Non-pigmented ciliary epithelial cell (primary cell): ENCODE measurements at places on chromosomes 2 and 18.

DNA sequence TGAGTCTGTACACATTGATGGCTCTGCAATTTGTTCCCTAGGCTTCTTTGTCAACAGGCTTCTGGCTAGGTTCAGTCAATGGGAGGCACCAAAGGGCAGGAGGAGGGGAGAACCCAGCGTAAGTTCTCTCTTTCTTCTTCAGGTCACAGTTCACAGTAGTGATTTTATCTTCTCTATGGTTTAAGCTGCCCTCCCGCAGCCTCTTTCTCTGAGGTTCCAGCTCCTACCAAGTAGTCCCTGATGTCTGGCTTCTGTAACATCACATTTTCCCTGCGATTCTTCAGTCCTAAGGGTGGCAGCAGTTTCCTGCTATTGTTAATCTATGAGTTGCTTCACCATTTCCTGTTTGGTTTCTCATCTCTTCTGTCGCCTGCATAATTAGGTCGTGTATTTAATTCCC, 107.4 kb downstream of the CPO start:
- DNase-seq = no peak

DNA sequence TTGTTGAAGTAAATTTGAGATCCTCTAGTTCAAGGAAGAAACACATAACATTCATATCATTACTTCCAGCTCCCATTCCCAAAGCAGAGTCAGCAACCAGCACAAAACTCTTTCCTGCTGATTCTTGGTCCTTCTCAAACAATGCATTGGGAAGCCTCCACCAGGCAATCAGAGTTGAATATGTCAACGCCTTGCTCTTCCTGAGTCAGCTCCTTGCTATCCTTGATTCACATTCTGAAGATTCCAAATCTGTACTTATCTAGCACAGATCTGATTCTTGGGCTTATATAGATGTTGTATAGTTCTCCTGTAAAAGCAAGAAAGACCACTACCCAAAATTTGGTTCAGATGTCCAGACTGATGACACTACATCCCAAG, 29.6 kb downstream of the CFAP210 start:
- no peak for DNase-seq

DNA sequence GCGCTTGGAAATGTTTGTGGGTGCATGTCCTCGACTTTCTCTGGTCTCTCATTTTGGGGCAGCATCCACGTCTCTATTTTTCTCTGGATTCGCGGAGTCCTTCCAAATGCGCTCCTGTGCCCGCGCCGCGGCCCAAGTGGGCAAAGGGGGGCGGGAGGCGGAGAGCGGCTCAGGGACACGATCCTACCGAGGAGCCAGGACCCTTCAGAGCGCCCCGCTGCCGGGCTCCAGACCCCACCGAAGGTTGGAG, 990 bp downstream of the EPAS1 start:
- no peak for DNase-seq

- DNase-seq = no peak
These were observed 818.8 kb upstream of the GYPC start for GRCh38 chr2:125837128-125837527.

DNA sequence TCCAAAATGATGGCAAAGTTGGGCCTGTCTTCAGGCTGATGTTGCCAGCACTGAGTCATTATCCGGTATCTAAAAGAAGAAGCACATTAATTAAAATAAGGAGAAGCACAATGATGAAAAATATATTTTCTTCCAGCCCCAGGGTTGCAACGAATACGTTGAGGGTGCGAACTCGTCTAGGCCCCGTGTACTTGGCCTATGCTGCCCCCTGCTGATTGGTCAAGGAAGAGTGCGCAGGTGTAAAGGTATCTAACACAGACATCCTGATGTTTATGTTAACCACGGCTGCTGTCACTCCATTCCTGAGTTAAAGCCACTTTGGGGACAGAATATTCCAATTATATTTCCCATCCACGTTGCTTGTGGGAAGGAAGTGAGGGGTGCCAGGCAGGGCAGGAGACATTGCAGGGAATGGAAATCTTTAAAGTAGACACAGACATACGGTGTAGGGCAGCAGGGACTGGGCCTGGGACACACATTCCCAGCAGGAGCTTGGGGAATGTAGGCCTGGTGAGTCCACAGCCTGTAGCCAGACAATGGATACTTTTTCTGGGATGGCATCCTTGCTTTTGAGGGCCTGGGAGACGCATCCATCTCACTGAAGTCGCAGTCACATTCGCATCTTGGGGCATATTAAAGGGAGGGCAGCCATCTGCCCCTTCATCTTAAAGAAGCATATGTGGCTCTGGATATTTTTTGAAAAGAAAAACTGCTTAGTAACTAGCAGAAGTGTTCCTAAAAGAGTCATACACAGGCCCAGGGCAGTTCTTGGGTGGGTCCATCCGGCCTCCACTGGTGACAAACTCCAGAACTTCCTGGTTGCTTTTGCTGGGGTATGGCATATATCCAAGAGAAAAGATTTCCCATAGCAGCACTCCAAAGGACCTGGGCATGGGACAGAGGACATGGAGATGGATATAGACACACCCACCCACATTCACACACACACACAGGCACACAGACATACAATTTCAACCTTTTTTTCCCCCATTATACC, 81.9 kb downstream of the CLIP4 start:
- DNase-seq = no peak

- no peak for DNase-seq
These were observed 983 bp downstream of the CXXC1 start for GRCh38 chr18:50286391-50287027.

- DNase-seq = no peak
These were observed 52.5 kb upstream of the NEDD4L start for GRCh38 chr18:57991552-57991951.

GRCh38 chr2:109611467-109612095, 2.2 kb downstream of the SEPTIN10 start:
- no peak for DNase-seq

GRCh38 chr2:209351636-209352035, 72.2 kb upstream of the MAP2 start:
- no peak for DNase-seq

DNA sequence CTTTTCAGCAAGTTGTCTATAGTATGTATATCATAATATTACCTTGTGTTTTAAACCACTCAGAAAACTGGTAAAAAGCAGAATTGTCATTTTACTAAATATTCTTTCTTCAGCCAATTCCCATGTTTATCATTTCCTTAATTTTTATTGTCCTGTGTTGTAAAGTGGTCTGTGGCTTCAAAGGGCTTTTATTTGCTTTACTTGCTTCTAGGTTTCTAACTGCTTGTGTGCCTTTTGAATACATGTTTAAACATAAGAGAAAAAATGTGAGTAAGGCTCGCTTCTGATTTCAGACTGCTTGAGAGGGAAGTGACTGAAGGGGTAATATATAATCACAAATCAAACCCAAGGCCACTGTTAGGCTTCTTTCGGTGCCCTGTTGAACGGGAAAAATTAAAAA, 407.5 kb upstream of the NRP2 start:
- DNase-seq = no peak

DNA sequence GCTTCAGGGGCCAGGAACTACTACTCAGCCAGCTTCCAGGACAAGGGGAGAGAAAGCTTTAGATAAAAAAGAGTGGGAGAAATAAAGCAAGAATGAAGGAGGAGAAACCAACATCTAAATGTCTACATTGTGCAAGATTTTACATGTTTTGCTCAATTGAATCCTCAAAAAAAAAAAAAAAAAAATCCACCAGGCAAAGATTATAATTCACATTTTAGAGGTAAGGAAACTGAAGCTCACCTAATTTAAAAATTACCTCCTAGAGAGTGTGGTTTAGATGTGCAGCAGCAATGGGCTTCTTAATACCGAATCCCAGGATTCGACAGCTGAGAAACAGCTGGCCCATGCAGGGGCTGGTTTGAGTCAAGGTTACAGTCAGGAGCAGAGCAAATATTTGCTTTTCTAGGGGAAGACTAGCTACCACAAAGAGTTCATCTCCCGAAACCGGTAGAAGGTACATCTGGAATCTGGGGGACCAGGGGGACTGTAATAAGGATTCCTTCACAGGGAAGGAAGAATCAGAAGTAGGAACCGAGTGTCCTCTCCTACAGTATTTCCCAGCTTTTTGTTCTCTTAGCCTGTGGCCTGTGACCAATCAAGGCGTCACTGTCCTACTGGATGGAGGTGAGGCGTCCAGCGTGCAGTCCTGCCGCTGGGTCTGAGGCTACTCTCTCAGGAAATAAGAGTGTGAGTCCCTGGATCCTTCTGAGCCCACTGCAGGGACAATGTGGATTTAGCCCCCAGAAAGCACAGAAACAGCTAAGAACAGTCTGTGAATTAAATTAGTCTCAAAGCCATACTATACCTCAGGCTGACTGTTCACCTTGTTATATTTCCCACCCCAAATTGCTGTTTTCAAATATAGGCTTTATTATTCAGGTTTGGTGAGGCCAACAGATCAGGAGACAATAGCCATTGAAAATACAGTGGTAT, 42.3 kb downstream of the IL1R2 start:
- no peak for DNase-seq

GRCh38 chr2:96218508-96219131, 10.0 kb upstream of the STARD7 start:
- no peak for DNase-seq

DNA sequence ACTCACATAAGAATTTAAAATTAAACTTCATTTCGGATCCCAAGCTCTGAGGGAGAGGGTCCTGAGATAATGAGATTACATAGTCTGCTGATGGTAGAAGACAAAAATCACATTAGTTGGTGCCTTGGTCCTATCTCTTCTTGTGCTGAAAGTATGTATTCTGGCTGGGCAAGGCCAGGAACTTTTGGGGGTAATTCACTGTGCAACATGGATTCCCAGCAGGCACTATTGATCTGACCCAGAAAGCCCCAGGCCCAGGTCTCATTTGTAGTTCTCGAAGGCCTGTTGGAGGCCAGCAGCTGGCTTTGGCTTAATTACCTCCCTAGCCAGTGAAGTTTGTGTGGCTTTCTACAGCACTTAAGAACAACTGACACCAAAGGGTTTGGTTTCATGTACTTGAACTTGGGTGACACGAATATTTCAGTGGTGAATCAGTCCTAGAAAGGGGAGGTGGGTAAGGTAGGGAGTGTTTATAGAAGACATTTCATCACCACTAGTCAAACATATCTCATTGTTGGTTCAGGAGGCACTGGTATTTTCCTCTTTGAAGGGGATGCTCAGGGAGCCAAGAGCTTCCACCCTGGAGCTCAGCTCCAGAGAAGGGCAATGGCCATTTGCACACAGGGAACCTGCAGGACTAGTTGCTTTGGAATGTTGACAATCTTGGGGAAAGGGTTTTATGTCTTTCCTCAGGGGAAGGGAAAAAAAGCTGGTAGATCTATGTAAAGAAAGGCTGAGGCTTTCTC, 217.8 kb downstream of the OSR1 start:
- peak; percentile 95 for DNase-seq

DNA sequence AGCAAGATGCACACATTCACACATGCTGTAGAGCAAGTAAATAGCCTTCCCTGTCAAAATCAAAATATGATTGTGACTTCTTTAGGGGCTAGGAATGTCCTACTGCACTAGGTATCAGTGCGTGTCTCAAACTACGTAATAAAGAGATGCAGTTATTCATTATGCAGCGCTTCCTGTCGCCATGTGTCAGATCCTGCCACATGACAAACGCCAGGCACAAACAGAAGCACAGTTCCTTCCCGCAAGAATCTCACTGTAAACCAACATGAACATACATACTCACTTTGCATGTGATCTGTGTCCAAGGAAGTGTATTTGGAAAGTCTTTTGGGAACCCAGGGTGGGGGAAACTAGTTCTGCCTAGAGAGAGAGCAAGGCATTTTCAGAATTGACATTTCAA, 599.9 kb downstream of the RNF144A start:
- DNase-seq = no peak

DNA sequence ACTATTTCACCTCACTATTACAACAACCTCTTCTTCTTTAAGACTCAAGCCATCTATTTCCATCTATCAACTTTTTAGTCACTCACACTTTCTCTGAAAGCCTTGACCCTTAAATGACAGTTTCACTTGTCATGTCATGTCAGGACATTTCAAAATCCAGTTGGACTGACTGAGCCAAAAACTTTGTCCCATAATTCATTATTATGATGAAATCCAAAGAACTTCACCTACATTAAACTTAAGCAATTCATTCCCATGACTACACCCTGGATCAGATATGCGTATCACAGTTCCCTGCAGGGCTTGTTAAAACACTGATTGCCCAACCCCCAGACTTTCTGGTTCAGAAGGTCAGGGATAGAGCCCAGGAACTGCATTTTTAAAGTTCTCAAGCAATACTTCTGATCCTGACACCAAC, 26.5 kb downstream of the LDAH start:
- DNase-seq = peak; percentile 23

DNA sequence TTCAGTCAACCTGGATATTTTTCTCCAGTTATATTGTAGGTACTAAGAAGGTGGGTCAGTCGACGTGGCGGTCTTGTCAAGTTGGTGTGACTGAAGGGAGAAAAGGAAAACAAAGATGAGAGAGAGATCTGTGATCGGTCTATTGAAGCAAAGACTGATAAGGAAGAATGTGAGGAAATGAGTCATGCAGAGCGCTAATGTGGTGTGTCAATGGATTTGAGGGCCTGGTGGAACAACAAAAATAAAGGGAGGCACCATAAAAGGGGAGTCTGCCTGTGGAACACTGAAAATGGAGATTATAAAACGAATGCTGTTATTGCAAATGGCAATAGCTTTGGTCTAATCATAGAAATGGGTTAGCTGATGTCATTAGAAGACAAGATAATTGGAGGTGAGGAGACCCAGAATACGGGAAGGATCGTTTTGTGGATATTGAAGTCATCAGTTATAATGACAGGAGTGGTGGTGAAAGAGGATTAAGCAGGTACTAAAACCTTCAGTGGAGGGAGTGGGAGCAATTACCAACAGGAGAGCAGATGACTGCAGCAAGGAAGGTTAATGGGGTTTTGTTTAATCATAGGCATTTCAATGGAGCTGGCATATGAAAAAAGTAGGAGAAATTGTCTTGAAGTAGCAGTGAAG, 599.1 kb upstream of the FSHR start:
- peak; percentile 6 for DNase-seq

DNA sequence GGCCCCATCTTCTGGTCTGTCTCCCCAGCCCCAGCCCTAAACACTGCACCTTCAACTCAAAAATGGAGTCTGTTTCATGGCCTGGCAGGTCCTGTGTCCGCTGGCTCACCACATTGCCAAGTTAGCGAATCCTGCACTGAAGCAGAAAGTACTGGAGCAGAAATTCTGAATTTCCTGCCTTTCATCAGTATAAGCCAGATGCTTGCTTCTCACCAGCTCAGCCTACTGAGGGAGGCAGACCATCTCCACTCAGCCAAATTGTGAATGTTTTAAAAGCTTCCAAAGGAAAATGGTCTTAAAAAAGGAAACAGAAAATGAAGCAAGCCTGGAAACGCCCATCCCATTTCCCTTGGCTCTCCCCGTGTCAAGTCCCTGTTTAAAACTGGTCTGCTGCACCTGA, 157.8 kb downstream of the C1D start:
- no peak for DNase-seq

DNA sequence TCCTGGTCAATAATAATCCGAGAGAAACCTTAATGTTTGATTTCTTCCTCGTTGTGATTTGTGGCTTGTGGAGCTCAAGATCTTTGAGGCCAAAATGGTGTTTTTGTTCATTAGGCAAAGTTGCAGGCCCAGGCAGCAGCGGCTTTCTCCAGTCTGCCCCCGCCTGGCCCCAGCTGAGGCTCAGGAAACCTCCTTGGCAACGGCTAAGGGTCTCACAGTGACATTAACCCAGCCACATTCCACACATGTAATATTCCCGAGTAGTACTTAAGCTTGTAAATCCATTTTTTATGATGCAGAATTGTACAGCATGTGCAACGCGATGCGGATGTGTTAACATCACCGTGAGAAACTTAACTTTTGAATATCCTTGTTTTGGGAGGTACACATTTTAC, 200.1 kb downstream of the BCL11A start:
- DNase-seq = no peak

- DNase-seq = peak; percentile 82
These were observed 698.3 kb upstream of the FANCL start for GRCh38 chr2:58939388-58939787.
